Stimulated activated CD8-positive, alpha-beta memory T cell treated with anti-CD3 and anti-CD28 coated beads, Interleukin-15, amount 100 ng/mL, for 24 hours (primary cell): ENCODE measurements at places on chromosomes 11 and 22.

DNA sequence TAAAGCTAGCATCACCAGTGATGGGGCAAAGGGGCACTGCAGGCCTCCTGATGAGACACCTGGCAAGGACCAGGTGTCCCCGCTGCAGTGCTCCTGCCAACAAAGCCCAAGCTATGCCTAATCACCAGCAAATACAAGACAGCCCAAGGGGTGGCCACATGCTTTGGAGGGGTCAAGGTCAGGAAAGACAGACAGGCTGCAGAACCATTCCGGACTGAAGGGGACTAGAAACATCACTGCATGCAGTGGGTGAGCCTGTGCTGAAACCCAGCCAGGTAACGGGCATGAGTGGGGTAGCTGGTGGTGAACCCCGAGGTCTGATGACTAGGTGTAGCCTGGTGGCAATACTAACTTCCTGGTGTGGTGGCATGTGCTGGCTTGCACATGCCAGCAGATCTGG, 111.1 kb downstream of the MED15 start:
- no peak for DNase-seq

GRCh38 chr11:1554981-1555712, 16.9 kb downstream of the DUSP8 start:
- no peak for DNase-seq

DNA sequence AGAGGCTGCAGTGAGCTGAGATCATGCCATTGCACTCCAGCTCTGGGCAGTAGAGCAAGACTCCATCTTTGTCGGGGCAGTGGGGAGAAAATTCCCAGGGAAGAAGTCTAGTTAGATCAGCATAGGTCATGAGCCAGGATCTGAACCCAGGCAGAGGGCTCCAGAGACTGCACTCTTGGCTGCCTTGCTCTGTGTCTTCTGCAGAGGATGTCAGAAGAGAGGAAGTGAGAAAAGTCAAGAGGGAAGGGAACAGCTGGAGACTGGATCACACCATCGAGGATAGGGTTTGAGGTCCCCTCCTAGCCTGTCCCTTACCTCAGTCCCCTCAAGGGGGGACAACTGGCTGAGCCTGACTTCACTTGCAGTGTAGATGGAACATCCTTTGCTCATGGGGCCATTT, 5.8 kb downstream of the MYOD1 start:
- no peak for DNase-seq

DNA sequence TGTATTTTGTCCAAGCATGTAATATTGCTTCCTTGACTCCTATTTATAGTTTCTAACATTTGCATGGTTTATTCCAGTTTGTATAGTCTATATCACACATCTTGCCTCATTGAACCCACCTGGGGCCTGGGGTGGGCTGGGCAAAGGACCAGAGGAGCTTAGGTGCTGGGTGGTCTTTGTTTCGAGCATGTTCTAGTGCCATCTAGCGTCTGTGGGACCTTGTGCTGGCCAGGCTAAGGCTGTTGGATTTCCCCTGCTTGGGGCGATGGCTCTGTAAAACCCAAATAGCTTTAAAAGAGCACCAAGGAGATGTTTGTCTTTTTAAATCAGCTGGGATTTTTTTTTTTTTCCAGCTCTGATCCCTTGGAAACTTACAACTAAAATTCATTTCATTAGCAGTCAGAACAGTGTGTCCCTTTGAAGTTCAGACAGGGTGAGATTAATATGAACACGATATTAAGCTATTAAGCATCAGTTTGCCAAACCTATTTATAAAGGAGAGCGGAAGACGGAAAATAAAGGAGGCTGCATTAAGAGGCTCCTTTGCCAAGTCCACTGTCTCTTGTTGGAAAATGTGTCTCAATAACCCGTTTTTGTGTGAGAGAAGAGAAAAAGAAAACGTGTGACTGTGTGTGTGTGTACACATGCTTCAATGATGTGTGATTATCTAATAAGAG, 157.4 kb downstream of the COMMD9 start:
- no peak for DNase-seq

GRCh38 chr11:134846328-134847082, 434.5 kb upstream of the B3GAT1 start:
- DNase-seq, result no peak

GRCh38 chr11:11558826-11559225, 63.0 kb downstream of the GALNT18 start:
- DNase-seq, result no peak

- no peak for DNase-seq
Observed at GRCh38 chr11:118211006-118211405, 13.8 kb downstream of the JAML start.
